ENCODE measurements at places on chromosomes 3 and 15. TPM values are rescaled to one million over a fixed set of nuclear protein-coding genes. Genes with fewer than 3 reads are reported as not detected.

REC114 gene
- not detected for total RNA-seq

RHOA gene
- total RNA-seq: 402 TPM

SLC12A1 gene
- not detected for total RNA-seq

DOCK3 gene
- total RNA-seq: 0.12 TPM

TMA7 gene
- total RNA-seq: 106 TPM

NAALADL2 gene
- total RNA-seq: 2.0 TPM

OSBPL10 gene
- 12.9 TPM for total RNA-seq

TM4SF18 gene
- 0.15 TPM for total RNA-seq

TRPM1 gene
- not detected for total RNA-seq

HRG gene
- total RNA-seq: not detected

CCRL2 gene
- not detected for total RNA-seq

PPP1R14D gene
- total RNA-seq: not detected

LRRC58 gene
- 12.6 TPM for total RNA-seq

DGKG gene
- under 0.01 TPM for total RNA-seq

GP5 gene
- total RNA-seq: not detected

SLC7A14 gene
- 0.60 TPM for total RNA-seq

PHLDB2 gene
- total RNA-seq: 67.3 TPM

POLQ gene
- 0.70 TPM for total RNA-seq

SLC27A2 gene
- not detected for total RNA-seq

GRAMD1C gene
- 13.1 TPM for total RNA-seq

FBXL22 gene
- not detected for total RNA-seq

LARP6 gene
- 61.9 TPM for total RNA-seq

ROPN1 gene
- not detected for total RNA-seq

PEX11A gene
- total RNA-seq: 5.0 TPM

CAND2 gene
- total RNA-seq: 4.8 TPM

CTXN2 gene
- not detected for total RNA-seq

EXD1 gene
- total RNA-seq: not detected

ZNF660 gene
- total RNA-seq: 1.9 TPM

STXBP5L gene
- not detected for total RNA-seq

GOLGA6B gene
- total RNA-seq: not detected

EPHA3 gene
- total RNA-seq: under 0.01 TPM

KBTBD8 gene
- total RNA-seq: 4.7 TPM

CHRFAM7A gene
- 1.9 TPM for total RNA-seq

HYKK gene
- 0.70 TPM for total RNA-seq

AHSG gene
- not detected for total RNA-seq

TMEM207 gene
- total RNA-seq: not detected

AP4E1 gene
- total RNA-seq: 7.0 TPM

GRK7 gene
- total RNA-seq: under 0.01 TPM

ELL3 gene
- total RNA-seq: 3.5 TPM

ANKRD63 gene
- not detected for total RNA-seq

SI gene
- not detected for total RNA-seq

LYZL4 gene
- 0.23 TPM for total RNA-seq

ZNF385D gene
- 0.08 TPM for total RNA-seq

P2RY14 gene
- not detected for total RNA-seq

PPARG gene
- 27.5 TPM for total RNA-seq

RAB6B gene
- total RNA-seq: 0.30 TPM

KBTBD13 gene
- not detected for total RNA-seq

ACTRT3 gene
- total RNA-seq: 3.3 TPM

SEMA3G gene
- total RNA-seq: not detected

CCR8 gene
- not detected for total RNA-seq

IL17RD gene
- 2.7 TPM for total RNA-seq

GMNC gene
- total RNA-seq: not detected

HCLS1 gene
- 0.60 TPM for total RNA-seq

RAD51 gene
- 3.2 TPM for total RNA-seq

CYP1A2 gene
- not detected for total RNA-seq

RLBP1 gene
- total RNA-seq: not detected

SYNPR gene
- not detected for total RNA-seq

Measured in smooth muscle cell of the coronary artery (primary cell).